ENCODE measurements at places on chromosomes 2 and 18.
A peak's percentile ranks its signal among the peaks of the same experiment; 100 is the strongest.

DNA sequence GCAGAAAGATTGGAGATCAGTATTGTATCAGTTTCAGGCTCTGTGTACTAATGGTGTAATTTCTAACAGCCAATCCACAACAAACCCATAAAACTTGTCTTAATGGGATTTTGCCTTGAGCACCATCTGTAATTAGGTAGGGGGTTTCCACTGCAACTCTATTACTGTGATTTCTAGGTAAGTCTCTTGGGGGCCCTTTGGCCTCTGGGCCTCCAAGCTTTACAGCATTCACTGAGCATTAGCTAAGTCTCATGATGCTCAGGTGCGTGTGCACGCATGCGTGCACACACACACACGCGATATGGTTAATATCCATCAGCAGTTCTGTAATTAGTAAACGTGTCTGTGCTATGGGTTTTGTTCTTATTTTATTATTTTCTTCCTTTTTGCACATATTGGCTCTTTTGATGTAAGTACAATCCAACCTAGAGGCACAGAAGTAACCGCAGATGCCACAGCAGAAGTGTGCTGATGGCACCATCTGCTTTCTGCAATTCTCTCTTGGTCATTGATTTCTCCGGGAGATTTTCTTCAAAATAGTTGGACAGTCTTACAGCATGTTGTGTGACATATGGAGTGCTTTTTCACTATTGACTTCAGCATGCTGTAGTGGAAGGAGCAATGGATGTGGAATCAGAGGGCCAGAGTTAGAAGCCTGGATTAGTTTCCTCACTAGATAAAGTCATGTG, 592.0 kb downstream of the LRRTM4 start:
- DNase-seq: no peak

GRCh38 chr2:237698358-237698694, 70.9 kb downstream of the LRRFIP1 start:
- DNase-seq: no peak

GRCh38 chr2:9266711-9267110, 60.1 kb downstream of the ASAP2 start:
- DNase-seq: no peak

GRCh38 chr2:48912110-48912509, 156.6 kb upstream of the LHCGR start:
- DNase-seq: peak; percentile 44

GRCh38 chr2:237577956-237578870, 11.8 kb downstream of the PRLH start:
- no peak for DNase-seq

DNA sequence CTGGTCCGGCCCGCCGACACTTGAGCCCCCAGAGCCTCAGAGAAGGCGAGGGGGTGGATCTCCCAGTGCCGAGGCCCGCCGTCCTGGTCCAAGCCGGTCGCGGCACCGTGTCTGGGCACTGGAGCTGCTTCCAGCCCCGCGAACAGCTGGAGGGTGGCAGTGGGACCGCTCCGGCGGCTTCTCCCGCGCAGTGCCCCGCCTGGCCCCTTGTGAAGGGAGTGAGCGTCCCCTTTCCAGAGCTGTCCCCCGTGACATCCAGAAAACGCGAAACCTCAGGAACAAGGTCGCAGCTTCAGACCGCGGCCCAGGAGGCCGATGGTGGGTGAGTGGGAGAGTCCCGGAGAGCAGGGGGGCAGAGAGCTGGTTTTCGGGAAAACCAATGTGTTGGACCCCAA, 579 bp upstream of the EMX1 start:
- no peak for DNase-seq

GRCh38 chr2:176851889-176852483, 360.6 kb upstream of the HNRNPA3 start:
- DNase-seq: no peak

DNA sequence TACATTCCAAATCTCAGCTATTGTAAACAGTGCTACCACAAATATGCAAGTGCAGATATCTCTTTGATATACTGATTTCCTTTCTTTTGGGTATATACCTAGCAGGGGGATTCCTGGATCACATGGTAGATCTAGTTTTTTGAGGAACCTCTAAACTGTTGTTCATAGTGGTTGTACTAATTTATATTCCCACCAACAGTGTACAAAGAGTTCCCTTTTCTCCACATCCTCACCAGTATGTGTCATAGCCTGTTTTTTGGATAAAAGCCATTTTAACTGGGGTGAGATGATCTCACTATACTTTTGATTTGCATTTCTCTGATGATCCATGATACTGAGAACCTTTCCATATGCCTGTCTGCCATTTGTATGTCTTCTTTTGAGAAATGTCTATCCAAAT, 6.3 kb upstream of the CCNT2 start:
- DNase-seq: no peak

DNA sequence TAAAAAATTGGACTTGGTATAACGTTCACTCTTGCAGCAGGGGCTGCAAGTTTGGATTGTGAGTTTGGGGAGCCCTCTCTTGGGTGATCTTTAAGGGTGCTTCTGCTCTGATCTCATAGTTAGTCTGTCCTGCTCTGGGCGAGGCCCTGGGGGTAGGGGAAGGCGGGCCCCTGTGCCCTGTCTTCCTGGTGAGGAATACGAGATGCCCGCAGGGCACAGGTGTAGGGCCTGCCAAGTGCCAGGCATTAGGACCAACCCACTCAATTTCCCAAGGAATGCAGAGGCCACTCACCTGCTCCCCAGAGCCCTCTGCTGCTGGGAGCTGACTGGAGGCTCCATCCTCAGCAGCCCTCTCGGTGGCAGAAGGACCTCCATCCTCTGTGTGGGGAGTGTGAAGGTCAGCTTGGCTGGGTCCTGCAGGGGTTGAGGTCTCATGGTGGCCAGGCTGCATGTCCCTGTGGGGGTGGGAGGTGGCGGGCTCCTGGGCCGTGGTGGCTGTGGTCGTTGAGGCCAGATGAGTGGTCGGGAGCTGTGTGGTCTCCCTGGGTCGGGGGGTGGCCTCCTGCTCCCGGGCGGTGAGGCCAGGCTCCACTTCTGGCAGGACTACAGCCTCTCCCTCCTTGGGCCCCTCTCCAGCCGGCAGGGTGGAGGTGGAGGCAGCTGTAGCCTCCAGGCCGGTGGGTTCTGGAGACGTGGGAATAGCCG, 21.3 kb downstream of the SDC1 start:
- DNase-seq: no peak

- DNase-seq: no peak
These were observed 3.4 kb upstream of the TXNL1 start for GRCh38 chr18:56641714-56642337.

- no peak for DNase-seq
These were observed 160.3 kb upstream of the CDH19 start for GRCh38 chr18:66764230-66764629.

- DNase-seq: no peak
These were observed 30.0 kb downstream of the GALNT1 start for GRCh38 chr18:35611518-35611917.

DNA sequence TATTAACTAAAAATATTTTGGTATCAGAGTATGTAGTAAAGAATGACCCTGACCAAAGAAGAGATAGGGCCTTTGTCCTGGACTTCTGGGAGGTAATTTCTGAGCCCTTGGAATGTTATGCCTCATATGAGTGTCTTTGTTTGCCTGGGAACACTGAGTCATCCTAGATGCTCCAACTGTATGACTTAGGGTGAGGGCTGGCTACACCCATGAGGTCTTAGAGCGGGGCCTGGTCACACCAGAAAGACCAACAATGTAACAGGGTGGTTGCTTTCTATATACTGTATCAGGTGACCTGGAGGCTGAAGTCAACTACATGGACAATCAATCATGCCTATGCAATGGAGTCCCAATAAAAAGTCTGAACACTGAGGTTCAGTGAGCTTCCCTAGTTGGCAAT, 253.1 kb downstream of the MBD2 start:
- DNase-seq: no peak

- DNase-seq: no peak
These were observed 323.3 kb downstream of the TGIF1 start for GRCh38 chr18:3773303-3773702.

- DNase-seq: no peak
These were observed 34.9 kb upstream of the RNF138 start for GRCh38 chr18:32056613-32057358.

- DNase-seq: no peak
These were observed 89.5 kb downstream of the MRPS9 start for GRCh38 chr2:105127289-105127915.

GRCh38 chr18:13379062-13379865, 160.7 kb downstream of the LDLRAD4 start:
- no peak for DNase-seq

DNA sequence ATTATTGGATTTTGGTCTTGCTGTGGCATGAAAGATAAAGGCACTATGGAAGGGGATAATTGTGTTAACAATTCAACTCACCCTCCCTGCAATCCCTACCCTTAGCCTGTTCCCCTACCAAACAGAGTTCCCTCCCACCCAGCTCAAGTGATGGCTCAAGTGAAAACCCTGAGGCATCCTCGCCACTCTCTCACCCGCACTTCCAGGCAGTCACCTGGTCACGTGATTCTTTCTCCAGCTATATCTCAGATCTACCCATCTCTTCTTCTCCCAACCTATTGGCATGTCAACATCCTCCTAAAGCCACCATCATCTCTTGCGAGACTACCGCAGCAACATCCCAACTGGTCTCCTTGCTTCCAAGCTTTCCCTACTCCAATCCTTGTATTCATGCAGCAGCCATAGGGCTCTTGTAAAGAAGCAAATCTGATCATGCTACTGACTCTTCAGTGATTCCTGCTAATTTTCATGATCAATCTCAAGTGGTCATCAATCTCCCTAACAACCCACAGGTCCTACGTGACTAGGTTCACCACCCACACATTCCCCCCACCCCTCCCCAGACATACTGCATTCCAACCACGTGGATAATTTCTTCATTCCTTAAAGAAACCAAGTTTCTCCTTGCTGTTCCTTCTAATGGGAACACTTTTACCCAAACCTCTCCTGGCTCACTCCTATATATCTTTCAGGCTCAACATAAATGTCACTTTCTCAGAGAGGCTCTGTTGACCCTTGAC, 66.7 kb downstream of the MBD2 start:
- no peak for DNase-seq

GRCh38 chr2:18284331-18284730, 276.1 kb downstream of the RDH14 start:
- DNase-seq: no peak

- DNase-seq: no peak
These were observed 101.8 kb downstream of the C2orf74 start for GRCh38 chr2:61263830-61264229.

DNA sequence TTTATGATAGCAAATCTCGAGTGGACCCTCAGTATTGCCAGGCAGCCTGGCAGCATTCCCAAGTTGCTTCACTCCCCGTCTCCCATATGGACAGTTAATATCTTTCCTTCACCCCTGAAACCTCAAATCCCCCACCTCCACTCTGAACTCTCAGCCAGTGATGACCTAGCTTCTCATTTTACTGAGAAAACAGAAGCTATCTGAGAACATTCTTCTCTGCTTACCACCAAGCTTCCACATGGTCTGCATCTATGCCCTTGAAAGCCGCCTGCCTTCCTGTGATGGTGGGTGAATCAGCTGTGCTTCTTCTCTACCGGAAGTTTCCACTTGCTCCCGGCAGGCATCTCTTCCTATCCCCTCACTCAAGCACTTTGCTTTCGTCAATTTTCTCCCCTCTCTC, 529.2 kb downstream of the EPHA4 start:
- no peak for DNase-seq

GRCh38 chr2:133993160-133993559, 260.7 kb upstream of the MGAT5 start:
- DNase-seq: no peak

- no peak for DNase-seq
These were observed 157.1 kb upstream of the CCDC150 start for GRCh38 chr2:196482119-196483065.

- peak; percentile 55 for DNase-seq
These were observed 425.7 kb downstream of the LRATD1 start for GRCh38 chr2:15058015-15058720.

DNA sequence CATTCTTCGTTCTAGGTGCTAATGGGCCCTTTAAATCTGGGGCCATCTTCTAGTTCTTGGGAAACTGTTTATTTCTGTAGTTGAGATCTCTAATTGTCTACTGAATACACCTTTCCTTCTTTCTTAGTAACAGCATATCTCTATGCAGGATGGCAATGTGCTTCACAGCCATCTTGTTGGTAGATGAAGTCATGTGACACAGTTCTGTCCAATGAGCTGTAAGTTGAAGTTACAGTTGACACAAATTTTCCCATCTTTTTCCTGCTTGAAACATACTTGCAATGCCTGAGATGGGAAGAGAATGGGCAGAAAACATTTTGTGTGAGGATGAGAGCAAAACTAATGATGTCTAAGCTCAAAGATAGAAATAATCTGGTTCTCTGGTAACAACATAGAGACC, 57.3 kb upstream of the PHLPP1 start:
- no peak for DNase-seq

GRCh38 chr18:23209031-23209430, 73.7 kb downstream of the CABLES1 start:
- DNase-seq: no peak

- no peak for DNase-seq
These were observed 263.7 kb downstream of the TGIF1 start for GRCh38 chr18:3713708-3714107.

GRCh38 chr18:48997985-48998831, 47.4 kb upstream of the SMAD7 start:
- DNase-seq: peak; percentile 99

- DNase-seq: no peak
These were observed 460.5 kb downstream of the ERBB4 start for GRCh38 chr2:212078103-212078502.

- DNase-seq: no peak
These were observed 10.8 kb downstream of the SNED1 start for GRCh38 chr2:241009191-241009590.

- DNase-seq: peak; percentile 31
These were observed 61.3 kb downstream of the CUL3 start for GRCh38 chr2:224523626-224524577.

GRCh38 chr18:47932603-47933002, 2.1 kb upstream of the SMAD2 start:
- DNase-seq: peak; percentile 73

- DNase-seq: no peak
These were observed 61.7 kb upstream of the RALBP1 start for GRCh38 chr18:9413576-9413975.
